ENCODE measurements at places on chromosomes 6 and 20.
A peak's percentile ranks its signal among the peaks of the same experiment; 100 is the strongest.

GRCh38 chr6:150992262-150992661, 126.8 kb downstream of the MTHFD1L start:
- DNase-seq: no peak

DNA sequence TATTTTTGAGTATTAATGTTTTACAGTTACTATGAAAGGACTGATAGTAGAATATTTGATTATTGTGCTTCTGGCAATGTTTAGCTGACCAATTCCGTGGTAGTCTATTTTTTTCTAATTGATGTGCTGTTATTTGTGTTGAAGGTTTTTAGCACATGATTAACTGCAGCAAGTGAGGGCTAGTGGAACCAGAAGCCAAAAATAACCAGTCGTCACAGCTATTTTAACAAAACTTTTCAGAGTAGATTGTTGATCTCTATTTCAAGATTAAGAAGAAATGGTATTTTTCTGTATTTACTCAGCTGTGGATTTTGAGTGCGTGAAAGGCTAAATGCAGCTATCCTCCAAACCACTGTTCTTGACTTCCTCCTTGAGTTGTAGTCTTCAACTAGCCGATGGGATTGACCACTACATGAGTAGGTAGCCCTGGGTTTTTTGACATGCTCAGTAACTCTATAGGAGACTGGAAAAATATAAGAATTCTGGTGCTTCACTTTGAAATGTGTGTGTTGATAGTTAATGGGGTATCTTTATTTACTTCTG, 258.0 kb downstream of the ZFAND3 start:
- DNase-seq: no peak

DNA sequence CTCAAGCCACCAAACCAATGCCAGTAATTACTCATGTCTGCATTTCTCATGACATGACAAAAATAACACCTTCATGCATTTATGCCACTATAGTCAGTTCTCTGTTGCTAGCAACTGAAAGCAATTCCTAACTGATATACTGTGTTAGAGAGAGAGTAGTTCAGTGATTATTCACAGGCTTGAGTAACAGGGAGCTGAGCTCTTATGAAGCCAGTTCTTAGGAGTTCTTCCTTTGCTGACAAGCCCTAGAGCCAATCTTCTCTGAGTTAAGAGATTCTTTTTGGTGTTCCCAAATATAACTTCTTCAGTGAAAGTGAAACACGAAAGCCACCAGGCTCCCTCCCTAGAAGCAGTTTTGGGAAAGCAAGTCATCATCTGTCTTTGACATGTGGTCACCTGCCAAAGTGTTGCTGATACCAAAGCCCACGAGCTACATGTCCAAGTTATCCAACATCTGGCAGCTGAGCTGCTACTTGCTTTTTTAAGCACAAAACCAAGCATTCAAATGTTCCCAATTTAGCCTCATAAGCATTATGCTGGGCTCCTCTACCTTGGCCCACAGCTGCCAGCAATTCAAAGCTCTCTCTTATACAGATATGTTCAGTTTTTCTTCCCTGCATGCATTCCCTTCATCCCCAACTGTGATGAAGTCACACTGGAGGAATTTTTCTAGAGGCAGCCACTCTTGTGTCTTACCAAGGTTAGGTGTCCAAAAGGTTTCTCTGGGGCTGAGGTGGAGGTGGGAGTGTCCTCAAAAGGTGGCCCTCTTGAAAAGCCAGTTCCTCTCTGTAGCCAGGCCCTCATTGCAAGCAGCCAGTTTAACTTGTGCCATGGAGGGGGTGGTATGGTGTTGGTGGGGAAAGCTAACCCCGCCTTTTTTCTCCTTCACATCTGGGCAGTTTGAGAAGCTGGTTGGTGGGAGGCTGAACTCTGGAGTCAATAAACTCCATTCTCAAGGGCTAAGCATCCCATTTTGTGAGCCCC, 92.7 kb upstream of the ARMC2 start:
- peak; percentile 46 for DNase-seq

DNA sequence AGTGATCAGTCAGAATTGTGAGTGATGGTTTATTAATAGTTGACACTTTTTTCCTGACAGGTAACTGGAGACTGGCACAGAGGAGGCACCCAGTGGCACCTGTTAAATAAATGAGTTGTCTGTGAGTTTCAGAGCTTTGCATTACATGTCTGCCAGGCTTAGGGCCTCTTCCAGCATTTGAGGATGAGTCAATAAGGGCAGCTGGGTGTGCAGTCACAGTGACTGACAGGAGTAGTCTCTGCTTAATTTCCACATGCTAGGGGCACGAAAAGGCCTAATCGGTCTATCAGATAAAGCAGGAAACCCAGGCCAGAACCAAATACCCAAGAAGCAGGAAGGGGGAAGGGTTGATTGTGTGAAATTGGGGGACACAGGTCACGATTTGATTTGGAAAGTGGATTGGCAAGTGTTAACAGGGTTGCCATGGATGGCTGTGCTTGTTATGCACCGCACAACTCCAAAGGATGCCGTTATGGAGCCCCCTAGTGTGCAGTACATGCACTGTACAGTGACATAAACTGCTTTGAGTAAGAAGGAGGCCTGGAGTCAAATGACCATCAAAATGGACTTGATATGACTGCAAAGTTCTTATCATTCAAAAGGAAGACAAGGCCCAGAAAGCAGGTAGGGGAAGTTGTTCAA, 111.9 kb upstream of the GGTLC1 start:
- peak; percentile 10 for DNase-seq

- DNase-seq: no peak
Measured at GRCh38 chr6:50922579-50923525, 104.2 kb downstream of the TFAP2B start.

GRCh38 chr6:28354688-28355554, 5.2 kb downstream of the ZKSCAN3 start:
- DNase-seq: no peak

DNA sequence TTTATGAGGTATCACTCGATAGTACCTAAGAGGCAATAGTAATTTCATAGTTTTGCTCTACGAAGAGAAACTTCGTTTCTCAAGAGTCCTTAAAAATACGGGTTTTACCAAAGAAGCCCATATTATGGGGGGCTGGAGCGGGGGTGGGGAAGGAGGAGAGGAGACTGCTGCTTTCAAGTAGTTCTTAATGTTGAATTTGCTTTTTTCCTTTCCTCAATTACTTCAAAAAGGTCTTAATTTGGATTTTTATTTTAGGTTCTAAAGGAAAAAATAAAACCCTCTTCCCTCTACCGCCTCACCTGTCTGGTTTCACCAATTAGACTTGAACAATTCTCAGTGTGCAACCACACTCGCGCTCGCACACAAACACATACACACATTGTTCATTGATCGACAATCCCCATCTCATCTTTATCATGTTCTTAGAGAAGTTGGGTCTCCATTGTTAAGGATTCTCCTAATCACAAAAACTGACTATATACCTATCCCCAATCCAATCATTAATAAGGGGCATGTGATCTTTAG, 97.2 kb downstream of the HFE start:
- DNase-seq: no peak

GRCh38 chr6:88612631-88613030, 350.8 kb downstream of the RNGTT start:
- DNase-seq: no peak

GRCh38 chr6:134517145-134517658, 199.3 kb upstream of the SGK1 start:
- DNase-seq: peak; percentile 77

DNA sequence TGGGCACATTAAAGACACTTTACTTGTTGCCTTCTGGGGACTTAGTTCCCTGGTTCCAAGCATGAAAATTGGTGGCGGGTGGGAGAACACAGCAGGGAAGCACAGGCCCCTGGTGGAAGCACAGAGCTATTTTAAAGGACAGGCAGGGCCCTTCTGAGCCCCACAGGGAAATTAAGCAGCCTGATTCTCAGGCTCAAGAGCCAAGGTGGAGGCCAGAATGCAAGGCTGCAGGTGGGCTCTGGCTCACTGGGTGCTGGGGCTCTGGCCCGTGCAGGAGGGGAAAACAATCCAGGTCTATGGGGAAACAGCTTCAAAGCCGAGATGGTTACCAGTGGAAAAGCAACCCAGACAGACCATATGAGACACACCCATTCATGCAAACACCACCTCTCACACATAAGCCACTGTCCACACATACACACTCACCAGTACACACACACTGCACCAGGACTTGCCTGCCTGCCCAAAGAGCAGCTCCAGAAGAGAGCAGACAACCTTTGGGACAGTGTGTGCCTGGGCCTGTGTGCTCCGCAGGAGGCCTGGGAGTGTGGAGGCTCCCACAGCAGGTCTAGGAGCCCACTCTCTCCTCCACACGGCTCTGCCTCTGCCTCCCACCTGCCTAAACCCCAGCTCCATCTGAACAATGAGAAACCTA, 30.6 kb downstream of the TFEB start:
- no peak for DNase-seq

GRCh38 chr6:160004419-160005175, 35.7 kb downstream of the IGF2R start:
- no peak for DNase-seq

- no peak for DNase-seq
Measured at GRCh38 chr20:62550087-62550632, 74.4 kb upstream of the GATA5 start.

- DNase-seq: no peak
Measured at GRCh38 chr20:50211091-50211490, 20.5 kb downstream of the CEBPB start.

- DNase-seq: no peak
Measured at GRCh38 chr6:38134704-38135088, 315.2 kb downstream of the ZFAND3 start.

DNA sequence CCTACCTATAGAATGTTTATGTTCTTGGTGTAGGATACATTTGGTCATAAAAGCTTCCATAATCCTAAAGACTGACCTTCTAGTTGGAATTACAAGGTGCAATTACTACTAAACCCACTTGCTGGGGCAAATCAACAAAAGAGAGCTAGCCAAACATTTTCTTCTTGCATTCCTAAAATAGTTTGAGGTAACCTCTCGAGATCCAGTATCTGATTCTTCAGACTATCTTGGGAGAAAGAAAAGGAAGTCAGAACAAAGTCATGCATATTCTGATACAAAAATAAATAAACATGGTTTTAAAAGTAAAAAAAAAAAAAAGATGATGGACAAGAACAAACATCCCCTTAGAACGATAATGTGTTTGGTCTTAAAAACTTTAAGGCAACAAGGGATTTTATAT, 294.2 kb upstream of the RSPO3 start:
- no peak for DNase-seq

DNA sequence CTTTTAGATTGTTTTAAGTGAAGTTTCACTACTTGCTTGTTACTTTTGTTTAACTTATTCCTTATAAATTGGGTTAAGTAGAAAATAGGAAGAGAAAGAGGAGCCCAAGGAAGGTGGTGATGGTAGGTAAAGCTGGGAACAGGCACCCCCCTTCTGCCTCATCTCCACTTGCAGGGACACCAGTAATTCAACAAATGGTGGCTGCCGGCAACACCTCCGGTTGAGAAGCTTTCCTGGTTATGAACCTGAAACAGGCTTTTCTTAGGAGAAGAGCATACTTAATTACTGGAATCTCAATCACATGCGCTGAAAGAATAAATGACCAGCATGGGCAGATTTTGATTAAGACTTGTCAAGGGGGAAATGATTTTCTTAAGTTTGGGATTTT, 158.9 kb upstream of the ZNF217 start:
- DNase-seq: no peak

DNA sequence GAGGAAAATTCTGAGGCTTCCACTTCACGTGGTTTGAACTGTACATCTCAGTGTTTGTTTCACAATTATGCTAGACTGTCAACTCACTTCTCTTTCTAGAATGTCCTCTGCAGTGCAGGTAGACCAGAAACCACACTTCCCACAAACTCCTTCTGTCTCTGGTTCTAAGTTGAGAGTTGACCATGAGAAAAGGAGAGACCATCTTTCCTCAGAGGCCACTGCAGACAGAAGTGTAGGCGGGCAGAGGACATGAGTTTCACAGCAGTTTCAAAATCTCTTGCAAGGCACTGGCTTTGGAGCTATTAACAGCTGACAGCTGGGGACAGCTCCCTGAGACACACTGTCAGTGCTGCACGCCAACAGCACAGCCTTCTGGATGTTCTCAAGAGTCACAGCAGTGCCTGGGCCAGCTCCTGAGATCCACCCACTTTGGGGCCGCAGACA, 55.4 kb upstream of the MOXD1 start:
- no peak for DNase-seq

DNA sequence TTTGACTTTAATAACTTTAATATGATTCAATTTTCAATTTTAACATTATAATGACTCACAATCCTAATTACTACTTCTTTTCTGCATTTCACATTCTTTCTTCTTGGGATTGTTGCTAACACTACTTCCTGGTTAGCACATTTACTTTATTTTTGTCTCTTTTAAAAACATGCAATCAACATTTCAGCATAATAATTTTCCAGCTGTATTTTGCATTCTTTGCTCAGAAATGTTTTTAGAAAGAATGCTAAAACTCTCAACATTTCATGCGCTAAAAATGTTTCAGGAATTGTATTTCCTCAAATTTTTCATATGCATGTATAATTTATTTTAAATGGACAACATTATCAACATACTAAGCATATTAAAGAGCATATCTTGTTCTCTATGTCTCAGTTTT, 1302.1 kb upstream of the GJE1 start:
- DNase-seq: no peak

DNA sequence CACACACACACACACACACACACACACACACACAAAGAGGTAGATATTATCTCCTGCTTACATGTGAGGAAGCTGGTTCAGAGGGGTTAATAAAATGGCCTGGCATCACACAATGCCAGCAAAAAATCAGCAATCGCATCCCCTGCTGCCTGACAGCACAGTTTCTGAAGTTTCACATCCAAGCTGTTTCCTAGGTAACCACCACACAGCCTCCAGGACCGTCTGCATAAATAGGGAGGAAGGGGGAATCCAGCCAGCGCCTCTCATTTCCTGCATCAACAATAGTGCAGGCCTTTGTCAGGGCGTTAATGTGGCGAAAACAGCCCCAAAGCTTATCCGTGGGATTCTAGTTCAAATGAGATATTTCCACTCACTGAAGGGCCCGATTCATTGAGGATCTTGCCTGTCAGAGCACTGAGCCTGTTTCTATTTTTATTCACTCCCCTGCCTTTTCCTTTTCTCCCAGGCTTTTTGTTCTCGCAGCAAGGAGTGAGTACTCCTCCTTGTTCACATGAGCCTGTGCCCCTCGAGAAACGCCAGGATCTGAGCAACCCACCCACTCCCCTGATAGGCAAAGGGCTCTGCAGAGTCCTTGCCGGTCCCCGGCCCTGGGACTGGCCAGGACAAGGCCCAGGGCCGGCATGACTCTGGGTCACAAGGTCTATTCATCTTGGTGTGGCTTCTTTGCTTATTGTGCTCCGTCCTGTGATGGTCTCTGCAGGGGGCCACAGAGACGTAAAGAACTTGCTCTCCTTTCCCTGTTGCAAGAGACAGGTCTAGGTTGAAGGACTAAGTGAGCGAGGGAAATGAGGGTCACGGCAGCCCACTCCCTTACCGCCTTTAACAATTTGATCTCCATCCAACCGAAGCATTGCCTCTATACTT, 32.7 kb downstream of the TUBB2B start:
- no peak for DNase-seq

Data from AG09309 (cell line).